ENCODE measurements at places on chromosomes 12 and 14.

GRCh38 chr14:22432348-22432976 is 156.6 kb downstream of the DAD1 start:
- DNase-seq: peak; percentile 95

DNA sequence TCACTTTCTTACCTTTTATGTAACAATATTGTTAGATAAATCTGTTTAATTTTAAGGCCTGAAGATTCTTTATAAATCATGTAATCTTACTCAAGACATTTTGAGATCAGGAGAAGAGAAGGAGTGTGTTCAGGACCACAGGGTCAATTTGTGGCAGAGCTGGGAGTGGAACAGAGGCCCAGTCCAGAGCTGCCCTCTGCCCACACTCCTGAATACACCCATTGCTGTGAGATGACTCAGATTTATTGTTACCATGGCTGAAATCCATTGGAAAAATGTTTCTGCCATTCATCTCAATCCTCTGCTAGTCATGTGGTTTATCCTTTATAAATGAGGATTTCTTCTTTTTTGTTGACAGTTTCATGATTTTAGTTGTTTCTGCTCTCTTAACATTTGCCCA is 100.5 kb upstream of the STXBP6 start:
- no peak for DNase-seq

DNA sequence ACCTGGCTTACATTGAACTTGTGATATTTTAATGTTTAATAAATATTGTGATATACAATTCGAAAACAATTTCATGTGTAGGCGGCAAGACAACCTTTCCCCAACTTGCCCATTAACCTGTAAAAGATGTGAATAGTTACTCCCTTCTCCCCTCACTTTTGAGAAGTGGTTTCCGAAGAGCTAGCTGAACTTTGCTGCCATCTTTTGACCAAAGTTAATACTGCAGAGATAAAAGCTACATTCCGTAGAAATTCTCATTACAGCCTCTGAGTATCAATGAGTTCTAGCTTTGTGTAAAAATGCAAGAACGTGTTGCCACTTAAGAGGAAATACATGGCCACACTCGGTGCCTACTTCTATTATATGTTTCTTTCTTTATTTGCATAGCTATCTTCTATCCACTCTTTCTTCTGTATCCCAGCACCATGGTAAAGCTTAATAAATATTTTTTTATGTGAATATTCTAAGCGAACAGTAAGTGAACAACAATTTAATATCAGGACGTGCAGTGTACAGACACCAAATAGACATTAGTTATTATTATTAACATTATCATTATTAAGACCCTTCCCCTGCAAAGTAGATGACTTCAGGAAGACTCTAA is 105.1 kb upstream of the TMEM260 start:
- peak; percentile 33 for DNase-seq

GRCh38 chr12:69002969-69003368 is 70.0 kb upstream of the CPM start:
- no peak for DNase-seq

DNA sequence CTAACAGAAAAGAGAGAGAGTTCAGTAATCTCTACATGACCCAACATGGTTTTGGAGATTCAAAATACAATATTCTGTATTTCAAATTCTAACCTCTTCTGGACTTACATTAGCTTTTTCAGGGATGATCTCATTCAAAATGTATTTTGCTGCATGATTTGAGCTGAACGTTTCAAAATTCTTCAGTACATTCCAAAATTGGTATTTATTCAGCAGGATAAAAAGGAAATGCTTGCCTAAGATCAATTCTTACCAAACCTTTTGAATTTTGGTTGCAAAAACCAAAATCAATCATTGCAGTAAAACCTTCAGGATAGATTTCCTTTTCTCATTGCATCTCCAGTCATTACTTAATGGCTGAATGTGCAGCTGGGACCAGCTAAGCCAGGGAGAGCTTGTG is 1761.3 kb upstream of the SEL1L start:
- peak; percentile 77 for DNase-seq

DNA sequence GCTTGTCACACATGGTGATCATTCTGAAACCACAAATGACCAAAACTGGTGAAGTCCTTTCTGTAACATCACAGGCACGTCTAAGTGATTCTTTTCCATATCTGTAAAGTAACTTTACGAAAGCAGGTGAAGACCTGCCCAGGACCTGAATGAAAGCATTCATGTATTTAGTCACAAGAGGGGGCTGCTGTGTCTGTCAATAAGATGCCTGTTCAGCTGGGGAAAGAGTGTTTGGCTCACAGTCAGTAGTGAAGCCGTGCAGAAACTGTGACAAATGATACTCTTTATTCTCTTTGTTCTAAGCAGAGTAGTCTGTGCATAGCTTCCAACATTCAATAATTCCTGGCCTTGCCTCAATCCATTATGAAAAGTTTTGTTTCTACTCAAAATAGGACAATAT is 373.5 kb upstream of the OR4E1 start:
- no peak for DNase-seq

DNA sequence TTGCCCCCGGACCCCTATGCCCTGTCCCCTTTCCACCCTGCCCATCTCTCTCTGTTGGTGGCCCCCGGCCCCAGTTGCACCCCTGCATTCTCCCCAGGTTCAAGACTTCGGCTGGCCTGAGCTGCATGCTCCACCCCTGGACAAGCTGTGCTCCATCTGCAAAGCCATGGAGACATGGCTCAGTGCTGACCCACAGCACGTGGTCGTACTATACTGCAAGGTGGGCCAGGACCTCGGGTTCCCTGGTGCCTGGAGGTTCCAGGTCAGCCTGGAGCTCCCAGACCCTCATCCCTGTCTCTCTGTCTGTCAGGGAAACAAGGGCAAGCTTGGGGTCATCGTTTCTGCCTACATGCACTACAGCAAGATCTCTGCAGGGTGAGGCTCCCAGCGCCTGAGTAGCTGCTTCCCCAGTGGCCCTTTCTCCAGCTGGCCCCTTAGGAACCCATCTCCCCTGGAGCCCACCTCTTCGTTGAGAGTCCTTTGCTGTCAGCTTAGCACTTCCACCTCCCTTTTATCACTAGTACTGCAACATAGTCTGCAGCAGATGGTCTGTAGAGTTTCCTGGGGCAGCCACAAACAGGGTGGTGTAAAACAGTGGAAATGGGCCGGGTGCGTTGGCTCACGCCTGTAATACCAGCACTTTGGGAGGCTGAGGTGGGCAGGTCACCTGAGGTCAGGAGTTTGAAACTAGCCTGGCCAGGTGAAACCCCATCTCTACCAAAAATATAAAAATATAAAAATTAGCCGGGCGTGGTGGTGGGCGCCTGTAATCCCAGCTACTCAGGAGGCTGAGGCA is 5.8 kb downstream of the TNS2 start:
- DNase-seq: no peak

DNA sequence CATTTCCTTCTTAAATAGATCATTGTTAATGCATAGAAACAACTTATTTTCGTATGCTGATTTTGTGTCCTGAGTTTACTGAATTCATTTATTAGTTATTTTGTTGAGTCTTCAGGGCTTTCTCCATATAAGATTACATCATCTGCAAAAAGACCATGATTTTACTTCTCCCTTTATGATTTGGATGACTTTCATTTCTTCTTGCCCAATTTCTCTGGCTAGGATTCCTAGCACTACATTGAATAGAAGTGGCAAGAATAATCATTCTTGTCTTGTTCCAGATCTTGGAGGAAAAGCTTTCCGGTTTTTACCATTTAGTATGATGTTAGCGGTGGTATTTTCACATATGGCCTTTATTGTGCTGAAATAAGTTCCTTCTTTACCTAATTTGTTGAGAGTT is 303.0 kb upstream of the RTL1 start:
- DNase-seq: no peak

DNA sequence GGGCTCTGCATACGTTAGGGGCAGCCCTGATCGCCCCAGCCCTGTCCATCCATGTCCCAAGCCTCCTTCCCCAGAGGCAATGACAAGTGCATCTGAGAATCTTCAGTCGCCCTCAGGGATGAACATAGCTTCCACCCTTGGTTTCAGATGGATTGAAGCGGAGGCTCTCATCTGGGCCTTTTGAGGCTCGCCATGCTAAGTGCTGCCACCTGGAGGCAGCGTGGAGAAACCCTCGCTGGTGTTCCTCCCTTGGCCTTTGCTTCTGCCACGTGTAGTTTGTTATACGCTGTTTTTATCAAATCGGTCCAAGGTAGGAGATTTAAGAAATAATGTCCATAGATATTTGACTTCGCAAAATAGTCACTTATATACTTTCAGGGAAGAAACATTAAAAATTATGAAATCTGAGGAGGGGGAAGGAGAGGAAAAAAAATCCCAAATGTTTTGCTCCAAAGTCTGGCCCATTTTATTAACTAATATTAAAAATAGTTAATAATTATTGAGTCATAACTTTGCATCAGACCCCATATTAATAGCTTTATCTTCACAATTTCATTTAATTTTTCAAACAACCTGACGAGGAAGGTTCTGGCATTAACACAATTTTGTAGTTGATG is 28.8 kb upstream of the LRRC10 start:
- peak; percentile 69 for DNase-seq

DNA sequence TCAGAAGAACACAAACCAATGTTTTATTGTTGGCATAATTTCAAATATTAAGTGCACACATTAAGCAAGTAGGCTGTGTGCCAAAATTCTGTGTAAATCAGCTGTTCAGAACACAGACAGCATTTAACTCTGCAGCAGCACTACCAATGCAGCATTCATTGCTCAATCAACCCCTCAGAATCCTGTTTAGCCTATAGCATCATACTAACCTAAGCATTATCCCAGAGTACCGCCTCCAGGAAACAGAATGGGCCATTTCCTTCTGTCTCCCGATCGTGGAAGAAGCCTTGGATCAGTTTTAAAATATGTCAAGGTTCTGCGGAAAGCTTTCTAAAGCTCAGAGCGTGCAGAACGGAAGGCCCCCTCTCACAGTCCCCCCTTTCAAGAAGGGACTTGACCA is 3.3 kb downstream of the IL26 start:
- peak; percentile 38 for DNase-seq

DNA sequence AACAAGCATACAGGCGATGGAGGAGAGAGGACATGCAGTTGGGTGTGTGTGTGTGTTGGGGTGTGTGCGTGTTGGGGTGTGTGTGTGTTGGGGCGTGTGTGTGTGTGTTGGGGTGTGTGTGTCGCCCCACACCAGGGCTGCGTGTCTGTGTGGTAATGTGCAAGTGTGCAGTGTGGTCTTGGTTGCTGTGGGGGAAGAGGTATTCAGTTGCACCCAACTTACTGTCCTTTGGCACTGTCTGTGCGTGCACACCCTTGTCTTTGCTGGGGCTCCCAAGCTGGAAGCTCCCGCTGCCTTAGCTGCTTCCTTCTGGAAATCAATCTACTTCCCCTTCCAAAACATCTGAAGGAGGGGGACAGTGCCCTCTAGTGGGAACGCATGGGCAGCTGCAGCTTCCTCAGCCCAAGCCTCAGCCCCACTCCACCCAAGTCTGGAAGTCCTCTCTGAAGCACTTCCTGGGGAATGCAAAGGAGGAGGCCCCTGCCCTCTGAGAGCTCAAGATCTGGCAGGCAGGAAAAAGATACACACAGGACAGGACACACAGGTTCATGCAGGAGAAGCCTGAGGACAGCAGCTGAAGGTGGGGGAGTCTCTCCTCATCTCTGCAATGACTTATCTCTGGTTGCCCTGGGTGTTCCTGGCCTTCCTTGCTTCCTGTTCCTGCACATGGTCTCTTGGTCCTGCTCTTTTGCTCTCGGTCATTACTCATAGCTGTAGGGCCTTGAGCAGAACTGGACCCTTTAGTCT is 13.1 kb downstream of the ASIC1 start:
- DNase-seq: peak; percentile 78

- DNase-seq: no peak
These were observed 65.9 kb downstream of the AVPR1A start for GRCh38 chr12:63085120-63085519.

DNA sequence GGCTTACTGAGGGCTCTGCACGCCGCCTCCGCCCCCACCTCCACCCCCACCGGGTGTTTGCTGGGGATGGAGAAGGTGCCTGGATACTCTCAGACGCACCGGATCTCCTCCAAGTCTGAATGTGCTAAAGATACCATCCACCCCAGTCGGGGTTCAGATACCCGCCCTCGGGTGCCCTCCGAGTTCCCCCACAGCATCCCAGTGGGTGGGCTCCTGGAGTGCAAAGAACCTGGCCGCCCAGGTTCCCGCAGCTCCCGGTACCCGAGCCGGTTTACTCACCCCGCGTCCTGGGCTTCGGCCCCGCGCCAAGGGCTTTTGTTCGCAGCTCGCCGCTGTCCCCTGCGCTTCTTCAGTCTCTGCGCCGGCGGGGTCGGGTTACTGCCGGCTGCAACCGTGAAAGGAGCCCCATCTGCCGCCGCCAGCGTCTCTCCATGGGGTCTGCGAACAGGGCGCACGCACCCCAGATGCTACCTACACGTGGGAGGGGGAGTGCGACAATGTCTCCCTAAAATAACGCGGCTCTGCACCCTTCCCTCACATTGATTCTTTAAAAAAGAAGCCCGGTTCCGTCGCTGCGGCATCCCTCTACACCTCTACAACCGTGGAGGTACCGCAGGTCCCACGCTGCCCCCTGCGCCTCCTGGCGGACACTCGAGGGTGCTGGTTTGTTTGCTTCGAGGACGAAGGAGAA is at the start of gene CCDC177:
Gene CCDC177 (minus strand): TSS at position 609 of the 691 bp plus-strand sequence. CDS start 1,249 bp downstream, outside the sequence.
- DNase-seq: no peak

- no peak for DNase-seq
These were observed 147.2 kb downstream of the HELB start for GRCh38 chr12:66449531-66449930.

- no peak for DNase-seq
These were observed 3.7 kb downstream of the SMOC1 start for GRCh38 chr14:69882915-69883314.

GRCh38 chr12:132275110-132275531 is 54.3 kb downstream of the GALNT9 start:
- DNase-seq: peak; percentile 45

DNA sequence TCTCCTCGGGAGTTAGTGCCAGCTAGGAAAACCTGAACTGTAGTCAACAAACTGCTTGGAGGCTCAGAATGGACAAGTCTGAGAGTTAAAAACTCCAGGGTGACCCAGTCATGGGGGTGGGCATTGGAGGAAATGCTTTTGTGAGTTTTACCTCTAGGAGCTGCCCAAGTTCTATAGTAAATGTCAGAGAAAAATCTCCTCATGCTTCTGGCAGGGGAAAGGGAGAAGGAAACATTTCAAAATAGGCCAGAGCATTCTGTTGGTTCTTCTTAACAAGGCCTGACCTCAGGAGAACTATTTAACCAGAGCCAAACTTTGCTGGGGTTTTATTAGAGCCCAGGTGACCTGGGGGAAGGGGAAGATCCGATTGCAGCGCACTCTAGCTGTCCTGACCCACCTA is 12.3 kb downstream of the NINJ2 start:
- no peak for DNase-seq

- DNase-seq: no peak
These were observed 94.5 kb downstream of the PCNX1 start for GRCh38 chr14:71001742-71002141.

DNA sequence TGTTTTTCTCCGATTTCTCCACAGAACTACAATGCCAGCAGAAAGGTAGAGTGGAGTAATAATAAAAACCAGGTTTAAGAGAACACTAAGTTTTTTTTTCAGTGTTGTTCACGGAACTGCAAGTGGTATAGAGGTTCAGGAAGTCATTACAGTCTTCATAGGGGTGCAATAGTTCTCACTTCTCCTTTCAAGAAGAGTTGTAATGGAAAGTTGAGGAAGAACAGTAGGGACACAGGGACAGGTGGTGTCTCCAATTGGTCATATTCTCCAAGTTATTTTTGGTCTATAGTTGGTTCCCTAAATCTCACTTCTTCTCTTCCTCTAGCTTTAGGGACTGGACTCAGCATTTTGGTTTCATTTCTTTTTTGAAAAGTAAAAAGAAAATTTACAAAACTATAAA is 894.0 kb downstream of the NRXN3 start:
- DNase-seq: no peak

GRCh38 chr14:68516342-68516741 is 276.5 kb downstream of the ZFP36L1 start:
- no peak for DNase-seq
